ENCODE measurements at places on chromosomes 16 and 17.
A peak's percentile ranks its signal among the peaks of the same experiment; 100 is the strongest.

DNA sequence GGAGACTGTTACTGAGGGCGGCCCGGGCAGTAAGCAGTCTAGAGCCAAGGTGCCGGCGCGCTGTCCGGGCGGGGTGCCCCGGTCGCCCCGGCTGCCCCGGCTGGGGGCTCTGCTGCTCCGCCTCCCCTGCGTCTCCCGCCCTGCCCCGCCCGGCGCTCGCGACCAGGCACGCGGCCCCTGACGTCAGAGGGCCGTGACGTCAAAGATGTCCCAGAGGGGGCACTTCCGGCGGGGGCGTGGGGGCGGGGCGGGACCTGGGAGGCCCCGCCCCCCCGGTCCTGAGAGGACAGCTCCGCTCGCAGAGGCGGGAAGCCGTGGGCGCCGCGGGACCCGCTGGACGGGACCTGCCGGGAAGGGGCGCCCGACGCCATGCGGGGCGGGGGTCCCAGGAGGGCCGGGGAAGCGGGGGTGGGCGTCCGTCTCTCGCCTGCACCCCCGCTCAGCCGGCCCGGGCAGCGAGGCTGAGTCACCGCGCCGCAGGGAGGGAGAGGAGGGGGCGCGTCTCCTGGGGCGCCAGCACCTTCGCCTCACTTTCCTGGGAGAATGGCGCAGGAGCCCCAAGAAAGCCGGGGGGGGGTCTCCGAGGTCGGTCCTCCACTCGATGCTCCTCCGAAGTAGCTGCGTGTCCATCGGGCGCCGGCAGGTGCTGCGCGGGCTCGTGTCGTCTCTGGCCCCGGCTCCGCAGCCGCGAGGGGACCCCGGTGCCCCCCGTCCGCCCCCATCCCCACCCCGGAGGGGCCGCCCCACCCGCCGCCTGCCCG is 4.4 kb upstream of the HIC1 start:
- peak; percentile 73 for DNase-seq

DNA sequence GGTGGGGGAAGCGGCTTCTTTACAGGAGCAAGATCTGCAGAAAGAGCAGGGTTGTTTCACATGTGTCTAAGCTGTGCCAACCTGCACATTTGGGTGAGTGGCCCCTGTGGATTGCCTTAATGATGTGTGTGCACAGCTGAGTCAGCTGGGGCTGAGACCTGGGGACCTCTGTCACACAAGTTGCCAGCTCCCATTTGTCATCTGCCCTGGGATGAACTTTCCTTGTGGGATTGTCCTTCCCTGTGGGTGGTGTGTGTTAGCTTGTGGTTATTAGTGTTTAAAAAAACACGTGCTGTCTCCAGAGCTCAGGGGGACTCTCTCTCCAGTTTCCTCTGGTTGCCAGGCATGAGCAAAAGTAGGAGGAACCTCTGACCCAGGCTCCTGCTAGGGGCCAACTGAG is 400.5 kb upstream of the CCL2 start:
- DNase-seq = no peak

GRCh38 chr17:64226132-64226531 is 36.9 kb downstream of the TEX2 start:
- no peak for DNase-seq

DNA sequence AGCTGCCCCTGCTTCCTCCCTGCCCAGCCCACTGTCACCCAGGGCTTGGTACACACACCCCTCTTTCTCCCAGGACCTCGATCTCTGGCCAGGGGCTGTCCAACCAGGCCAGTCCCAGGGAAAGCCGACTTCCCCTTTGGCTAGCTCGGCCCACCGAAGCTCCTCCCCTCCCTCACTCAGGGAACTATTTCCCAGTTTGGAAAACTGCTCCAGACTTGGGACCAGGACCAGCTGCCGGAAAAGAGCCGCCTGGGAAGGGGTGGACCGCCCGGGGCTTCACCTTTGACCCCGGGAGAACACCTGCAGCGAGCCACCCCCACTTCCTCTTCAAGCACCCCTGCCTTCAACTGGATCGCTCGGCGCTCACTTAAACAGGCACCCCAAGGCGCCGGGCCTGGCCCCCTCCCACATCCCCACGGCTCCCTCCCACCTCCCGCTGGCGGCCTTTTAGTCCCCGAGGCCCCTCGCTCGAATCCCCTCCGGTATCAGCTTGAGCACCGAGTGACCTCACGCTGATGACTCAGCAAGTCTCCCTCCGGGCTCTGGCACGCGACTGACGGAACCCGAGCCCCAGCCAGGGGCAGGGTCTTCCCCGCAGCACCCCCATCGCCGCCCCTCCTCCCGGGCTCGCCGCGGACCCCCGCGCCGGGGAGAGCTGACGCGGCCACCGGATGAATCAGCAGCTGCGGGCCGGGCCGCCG is 934 bp downstream of the MAFG start:
- no peak for DNase-seq

DNA sequence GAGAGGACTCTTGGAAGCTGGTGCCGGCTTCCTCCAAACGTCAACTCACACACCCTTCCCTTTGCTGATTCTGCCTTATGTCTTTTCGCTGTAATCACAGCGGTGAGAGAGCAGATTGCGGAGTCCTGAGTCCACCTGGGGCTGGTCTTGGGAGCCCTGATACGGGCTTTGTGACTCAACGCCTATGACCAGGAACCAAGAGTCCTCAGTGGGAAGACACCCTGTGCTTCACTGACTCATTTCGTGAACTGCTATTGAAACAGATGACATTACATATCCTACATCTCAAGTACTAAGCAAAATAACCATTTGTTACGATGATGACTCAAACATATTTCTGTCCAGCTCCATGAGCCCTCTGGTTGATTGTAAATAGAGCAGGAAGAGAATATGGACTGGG is 90.7 kb upstream of the CREBBP start:
- DNase-seq = no peak
